LHCN-M2 (cell line): ENCODE measurements at places on chromosomes 16 and 17.

- no peak for DNase-seq
Observed at GRCh38 chr16:75947626-75948239, 221.4 kb upstream of the CPHXL start.

GRCh38 chr16:28324235-28324886, 32.0 kb downstream of the SBK1 start:
- DNase-seq = no peak

GRCh38 chr17:4215882-4216570, 47.8 kb downstream of the ANKFY1 start:
- no peak for DNase-seq

GRCh38 chr17:80116921-80117380, 15.6 kb downstream of the GAA start:
- no peak for DNase-seq

DNA sequence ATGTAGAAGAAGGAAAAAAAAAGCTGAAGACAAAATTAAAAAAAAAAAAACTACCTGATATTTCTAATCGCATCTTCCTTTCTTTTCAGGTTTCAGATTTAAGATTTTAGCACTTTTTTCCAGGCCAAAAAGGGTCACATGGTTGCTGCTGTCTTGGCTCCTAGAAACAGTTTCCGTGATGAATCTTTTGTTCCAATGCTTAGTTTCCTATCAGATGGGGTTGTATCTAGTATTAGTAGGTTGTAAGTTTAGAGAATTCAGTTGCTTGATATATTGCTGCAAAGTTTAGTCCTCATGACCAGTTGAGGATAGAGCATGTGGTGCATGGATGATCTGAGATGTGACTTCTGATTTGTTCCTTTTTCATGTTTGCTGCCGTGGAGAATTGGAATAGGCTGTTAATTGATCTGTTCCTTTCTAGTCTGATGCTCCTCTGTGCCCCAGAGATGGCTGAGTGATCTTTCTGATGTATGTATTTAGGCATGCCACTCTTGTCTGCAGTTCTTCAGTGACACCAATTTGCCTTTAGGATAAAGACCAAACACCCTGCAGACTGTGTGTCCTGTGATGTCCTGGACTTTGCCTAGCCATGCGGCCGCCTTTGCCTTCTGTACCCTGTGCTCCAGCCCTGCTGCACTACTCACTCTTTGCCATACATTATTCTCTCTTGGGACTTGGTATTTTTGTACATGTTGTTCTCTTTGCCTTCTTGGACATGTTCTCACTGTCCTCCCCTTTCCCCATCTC, 94.0 kb downstream of the MRTFB start:
- no peak for DNase-seq

DNA sequence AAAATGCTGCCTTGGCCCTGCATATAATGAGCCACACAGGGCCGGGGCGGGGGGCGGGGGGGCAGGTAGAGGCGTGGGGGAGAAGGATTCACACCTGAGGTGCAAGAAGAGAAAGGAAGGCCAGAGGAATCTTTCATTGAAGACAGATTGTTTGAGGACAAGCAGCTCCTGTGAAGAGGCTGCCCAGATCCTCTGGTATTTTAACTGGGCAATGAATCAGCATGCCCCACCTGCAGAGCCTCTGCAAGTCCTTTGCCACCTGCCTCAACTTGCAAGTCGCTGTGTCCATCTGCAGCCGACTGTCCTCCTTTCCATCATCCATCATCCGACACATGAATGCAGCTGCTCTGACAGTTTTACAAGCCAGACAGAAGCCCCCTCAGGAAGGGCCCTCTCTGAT, 1.2 kb upstream of the SOST start:
- DNase-seq = no peak
